Brain (organoid and tissue), 16 donors: ENCODE measurements at places on chromosomes 5 and 9. TPM values are rescaled to one million over a fixed set of nuclear protein-coding genes. Genes with fewer than 3 reads are reported as not detected.

The ANKRD20A1 gene
- polyA plus RNA-seq = not detected

The BTNL3 gene
- not detected for polyA plus RNA-seq

The STARD4 gene
- polyA plus RNA-seq = 5.1 TPM

The ACTL7B gene
- polyA plus RNA-seq = not detected

The SLC24A2 gene
- polyA plus RNA-seq = 9.2 TPM

The SOHLH1 gene
- polyA plus RNA-seq = 3.9 TPM

The OSMR gene
- 4.4 TPM for polyA plus RNA-seq

The CTNND2 gene
- polyA plus RNA-seq = 50.4 TPM

The ABLIM3 gene
- 6.0 TPM for polyA plus RNA-seq

The FSTL4 gene
- 7.9 TPM for polyA plus RNA-seq

The GFPT2 gene
- 3.2 TPM for polyA plus RNA-seq

The VAV2 gene
- 80.6 TPM for polyA plus RNA-seq

The SLC38A9 gene
- polyA plus RNA-seq = 4.8 TPM

The HSD17B3 gene
- 0.31 TPM for polyA plus RNA-seq

The ADRA1B gene
- polyA plus RNA-seq = 3.4 TPM

The FLT4 gene
- 3.2 TPM for polyA plus RNA-seq

The PCDHB14 gene
- polyA plus RNA-seq = 1.8 TPM

The TUBB4B gene
- polyA plus RNA-seq = 1,134 TPM

The LIX1 gene
- 3.0 TPM for polyA plus RNA-seq

The CSF1R gene
- polyA plus RNA-seq = 13.2 TPM

The RALGPS1 gene
- 25.3 TPM for polyA plus RNA-seq

The PCDHA4 gene
- polyA plus RNA-seq = 25.6 TPM

The ATP6V0E1 gene
- polyA plus RNA-seq = 186 TPM
